ENCODE measurements at places on chromosomes 4 and X.

DNA sequence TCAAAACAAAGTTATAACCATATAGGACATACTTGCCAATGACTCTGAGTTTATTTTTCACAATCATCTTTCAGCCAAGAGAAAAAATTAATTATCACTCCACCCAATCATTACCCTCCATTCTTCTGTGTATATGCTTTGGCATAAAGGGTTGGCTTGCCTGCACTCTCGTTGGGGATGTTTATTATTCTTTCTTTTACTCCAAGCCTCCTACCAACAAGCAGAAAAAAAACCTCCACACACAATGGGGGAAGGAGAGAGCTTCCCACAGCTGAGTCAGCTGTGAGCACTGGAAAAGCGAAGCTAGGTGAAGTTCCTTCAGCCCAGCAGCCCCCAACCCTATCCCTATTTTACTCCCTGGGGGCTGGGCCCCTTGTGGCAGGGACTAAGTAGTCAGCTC lies 1.5 kb downstream of the OPHN1 start:
- no peak for DNase-seq

GRCh38 chr4:54961357-54961975 lies 163.9 kb downstream of the KDR start:
- DNase-seq: peak; percentile 23

GRCh38 chr4:7983296-7983695 lies 43.6 kb upstream of the AFAP1 start:
- DNase-seq: no peak

DNA sequence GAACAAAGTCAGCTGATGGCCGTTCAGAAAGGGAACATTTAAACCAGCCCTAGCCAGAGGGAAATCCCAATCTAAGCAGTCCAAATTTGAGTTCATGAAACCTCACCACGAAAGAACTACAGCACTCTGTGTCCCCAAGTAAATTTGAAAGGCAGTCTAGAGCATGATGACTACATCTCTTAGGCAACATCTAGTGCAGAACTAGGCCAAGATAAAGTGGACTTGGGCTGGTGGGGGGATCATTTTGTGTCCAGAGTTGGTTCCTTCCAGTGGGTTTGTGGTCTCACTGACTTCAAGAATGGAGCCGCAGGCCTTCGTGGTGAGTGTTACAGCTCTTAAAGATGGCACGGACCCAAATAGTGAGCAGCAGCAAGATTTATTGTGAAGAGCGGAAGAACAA lies 64.9 kb downstream of the KLHL4 start:
- DNase-seq: no peak

- DNase-seq: no peak
Observed at GRCh38 chr4:109022961-109023360, 260.1 kb upstream of the ETNPPL start.

GRCh38 chr4:164977243-164978164 lies at the start of gene TRIM61:
TSS of gene TRIM61 (minus strand) at chr4:164977657. CDS start at chr4:164970002, 7,655 bp downstream.
- peak; percentile 9 for DNase-seq
